ENCODE measurements at places on chromosomes 2 and 18.

GRCh38 chr18:62660691-62661090 lies 54.6 kb upstream of the PHLPP1 start:
- no peak for DNase-seq

GRCh38 chr2:84908948-84909713 lies 3.7 kb downstream of the TMSB10 start:
- no peak for DNase-seq

DNA sequence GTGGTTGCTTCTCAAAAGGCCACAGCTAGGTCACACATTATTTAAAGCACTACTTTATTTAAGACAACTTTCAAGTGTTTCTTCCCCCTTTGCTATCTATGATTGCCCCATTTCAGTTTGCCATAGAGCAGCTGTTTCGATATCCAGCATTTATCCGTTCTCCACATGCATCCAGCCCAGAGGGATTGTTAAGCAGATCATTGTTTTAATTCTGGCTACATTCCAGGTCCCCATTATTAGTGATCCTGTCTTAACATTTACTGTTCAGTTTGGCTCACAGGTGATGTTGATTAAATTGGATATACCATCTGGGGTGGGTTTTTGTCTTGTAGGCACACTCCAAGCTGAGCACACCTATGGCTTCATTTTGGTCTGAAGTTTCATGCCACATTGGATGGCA lies 638.7 kb downstream of the ZEB2 start:
- DNase-seq, result no peak

DNA sequence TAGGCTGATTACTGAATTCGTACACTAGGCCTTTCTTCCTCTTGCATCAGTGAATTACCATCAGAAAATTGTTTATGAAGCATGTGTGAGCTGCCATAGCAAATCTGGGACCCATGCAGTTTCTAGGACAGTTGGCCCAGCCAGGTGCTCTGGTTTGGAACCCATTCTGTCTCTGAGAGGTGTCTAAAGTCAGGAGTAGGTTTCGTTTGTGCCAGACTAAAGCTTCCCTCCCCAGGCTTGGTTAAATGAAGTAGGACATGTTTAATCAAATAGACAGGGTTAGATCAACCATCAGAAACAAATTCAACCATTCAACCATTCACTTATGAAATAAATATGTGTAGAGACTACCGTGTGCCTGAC lies 176.9 kb downstream of the ALPK2 start:
- no peak for DNase-seq

- DNase-seq, result no peak
Measured at GRCh38 chr2:59568461-59568860, 985.0 kb downstream of the BCL11A start.

DNA sequence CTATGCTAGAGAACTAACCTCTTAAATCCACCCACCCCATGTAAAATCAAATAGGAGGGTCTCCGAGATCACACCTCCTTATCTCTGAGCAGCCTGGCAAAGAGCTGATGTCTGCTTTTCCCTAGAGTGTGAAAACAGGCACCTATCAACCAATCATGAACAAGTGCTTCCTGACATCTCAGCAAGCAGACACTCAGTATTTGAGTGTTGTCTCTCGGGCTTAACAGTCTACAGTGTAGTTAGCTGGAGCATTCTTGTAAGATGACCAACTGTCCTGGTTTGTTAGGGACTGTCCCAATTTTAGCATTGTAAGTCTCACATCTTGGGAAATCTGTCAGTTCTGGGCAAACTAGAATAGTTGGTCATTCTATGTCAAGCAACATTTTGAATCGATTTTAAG lies 26.4 kb downstream of the MARCHF4 start:
- DNase-seq, result no peak

- no peak for DNase-seq
Measured at GRCh38 chr2:9686061-9686460, 55.3 kb upstream of the YWHAQ start.

DNA sequence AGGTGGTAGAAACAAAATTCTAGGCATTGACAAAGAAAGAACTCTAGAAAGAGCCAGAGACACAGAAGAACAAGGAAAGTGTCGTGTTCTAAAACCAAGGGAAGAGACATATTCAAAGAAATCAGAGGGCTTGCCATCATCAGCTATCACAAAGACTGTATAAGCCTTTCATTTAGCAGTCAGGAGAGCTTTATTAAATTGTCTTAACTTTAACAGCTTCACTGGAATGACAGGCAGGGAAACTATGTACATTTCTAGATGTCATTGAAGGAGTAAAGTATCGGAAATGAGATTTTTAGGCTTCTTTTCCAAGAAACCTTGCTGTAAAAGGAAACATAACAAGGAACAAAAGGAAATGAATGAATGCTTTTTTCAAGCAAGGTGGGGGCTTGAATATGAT lies 15.8 kb downstream of the KYNU start:
- no peak for DNase-seq

DNA sequence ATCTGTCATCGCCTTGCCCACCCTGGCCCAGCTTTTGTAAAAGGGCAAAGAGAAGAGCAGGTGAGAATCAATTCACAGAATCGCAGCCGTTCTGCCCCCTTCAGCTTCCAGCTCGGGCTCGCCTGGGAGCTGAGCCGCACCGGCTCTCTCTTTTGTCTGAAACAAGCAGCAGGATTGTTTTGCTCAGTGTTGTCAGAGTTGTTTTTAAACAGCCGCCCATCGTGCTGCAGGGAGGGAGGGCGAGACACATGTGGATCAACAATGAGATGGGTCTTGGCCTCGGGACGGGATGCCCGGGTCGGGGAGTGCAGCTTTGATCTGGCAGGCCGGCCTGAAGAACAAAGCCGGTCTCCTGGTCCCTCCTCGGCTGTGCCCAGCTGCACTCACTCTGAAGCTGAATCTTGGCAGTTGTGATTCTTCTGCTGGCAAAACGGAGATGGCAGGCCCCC lies 39.7 kb upstream of the HDAC4 start:
- DNase-seq, result no peak

DNA sequence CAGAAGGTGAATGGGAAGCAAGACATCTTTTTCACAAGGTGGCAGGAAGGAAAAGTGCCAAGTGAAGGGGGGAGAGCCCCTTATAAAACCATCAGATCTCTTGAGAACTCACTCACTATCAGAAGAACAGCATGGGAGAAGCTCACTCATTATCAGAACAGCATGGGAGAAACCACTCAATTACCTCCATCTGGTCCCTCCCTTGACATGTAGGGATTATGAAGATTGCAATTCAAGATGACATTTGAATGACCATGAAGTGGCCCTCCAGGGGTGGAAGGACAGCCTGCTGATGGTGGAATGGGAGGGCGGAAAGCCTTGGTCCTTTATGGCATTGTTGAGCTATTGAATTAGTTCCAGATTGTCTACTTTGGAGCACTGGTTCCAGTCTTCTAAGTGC lies 413.0 kb upstream of the MEX3C start:
- DNase-seq, result no peak

Data from stimulated activated CD4-positive, alpha-beta T cell treated with anti-CD3 and anti-CD28 coated beads, Interleukin-15, amount 100 ng/mL, for 48 hours (primary cell).